ENCODE measurements at places on chromosomes 2 and 18.

DNA sequence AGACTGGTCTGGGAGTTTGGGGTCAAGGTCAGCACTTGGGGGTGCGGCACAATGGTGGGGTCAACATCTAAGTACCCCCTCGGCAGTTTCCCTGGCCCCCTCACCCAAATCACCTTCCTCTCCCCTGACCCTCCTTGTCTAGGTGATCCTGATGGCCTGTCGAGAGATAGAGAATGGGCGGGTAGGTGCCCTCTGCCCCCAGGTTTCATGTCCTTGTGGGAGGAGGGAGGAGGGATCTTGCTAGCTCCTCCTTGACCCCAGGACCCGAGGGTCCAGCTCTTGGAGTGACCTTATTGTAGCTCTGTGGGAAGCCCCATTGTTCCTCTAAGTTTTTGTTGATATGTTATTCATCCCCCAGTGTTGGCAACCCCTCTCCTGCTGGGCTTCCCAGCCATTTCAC lies 3.6 kb downstream of the PTPN18 start:
- no peak for DNase-seq

- DNase-seq = no peak
These were observed 158.0 kb downstream of the CELF4 start for GRCh38 chr18:37407571-37407970.

- no peak for DNase-seq
These were observed 102.4 kb downstream of the STK39 start for GRCh38 chr2:168145011-168145410.

GRCh38 chr2:162017233-162017632 lies 56.8 kb downstream of the DPP4 start:
- no peak for DNase-seq

DNA sequence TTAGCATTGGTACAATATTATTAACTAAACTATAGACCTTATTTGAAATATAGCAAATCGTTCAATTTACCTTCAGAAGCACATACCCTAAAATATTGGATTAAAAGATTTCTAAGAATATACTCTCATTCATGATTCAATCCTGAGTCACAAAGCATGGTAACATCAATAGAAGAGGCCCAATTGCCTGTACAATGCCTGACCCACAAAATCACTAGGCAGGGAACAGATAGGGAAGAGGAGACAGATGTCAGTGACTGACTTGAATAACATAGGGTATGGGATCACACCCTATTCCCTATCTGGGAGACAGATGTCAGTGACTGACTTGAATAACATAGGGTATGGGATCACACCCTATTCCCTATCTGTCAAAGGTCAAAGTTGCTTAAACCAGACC lies 611.6 kb upstream of the VRK2 start:
- DNase-seq = no peak

DNA sequence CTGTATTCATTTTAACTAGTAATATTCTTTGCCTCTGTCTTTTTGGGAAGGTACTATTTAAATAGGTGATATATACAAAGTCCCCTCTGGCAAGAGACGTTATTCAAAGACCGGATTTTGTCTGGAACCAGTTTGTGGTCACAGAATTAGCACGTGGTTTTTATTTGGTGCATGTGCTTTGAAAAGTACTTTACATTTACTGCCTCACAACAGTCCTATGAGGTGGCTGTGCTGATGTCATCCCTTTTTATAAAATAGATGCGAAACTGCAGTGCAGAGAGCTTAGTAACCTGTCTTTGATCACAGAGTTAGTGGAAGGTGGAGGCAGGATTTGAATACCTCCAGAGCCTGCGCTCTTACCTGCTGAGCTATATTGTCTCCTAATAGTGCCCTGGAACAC lies 4.0 kb downstream of the LPIN1 start:
- DNase-seq = no peak

- no peak for DNase-seq
These were observed 145.8 kb downstream of the TRIB2 start for GRCh38 chr2:12862541-12862940.

GRCh38 chr18:36724169-36724568 lies 104.6 kb downstream of the TPGS2 start:
- no peak for DNase-seq

GRCh38 chr2:84441036-84441435 lies 18.0 kb downstream of the SUCLG1 start:
- no peak for DNase-seq

DNA sequence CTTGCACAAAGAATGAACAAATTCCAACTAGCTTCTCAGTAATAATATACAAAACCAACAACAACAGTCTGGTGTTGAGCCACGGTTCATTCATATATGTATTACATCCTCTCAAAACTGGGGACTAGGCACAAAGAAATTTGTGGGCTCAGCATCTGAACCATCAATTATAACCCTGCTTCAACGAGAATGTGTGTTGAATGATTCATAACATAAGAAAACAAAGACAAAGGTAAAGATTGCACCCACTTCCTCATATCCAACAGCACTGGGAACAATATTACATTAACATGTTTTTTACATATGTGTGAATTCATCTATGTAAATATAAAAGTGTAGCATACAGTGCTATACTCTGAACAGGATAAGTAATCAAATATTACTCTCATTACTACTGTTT lies 144.8 kb downstream of the CDH2 start:
- DNase-seq = no peak

DNA sequence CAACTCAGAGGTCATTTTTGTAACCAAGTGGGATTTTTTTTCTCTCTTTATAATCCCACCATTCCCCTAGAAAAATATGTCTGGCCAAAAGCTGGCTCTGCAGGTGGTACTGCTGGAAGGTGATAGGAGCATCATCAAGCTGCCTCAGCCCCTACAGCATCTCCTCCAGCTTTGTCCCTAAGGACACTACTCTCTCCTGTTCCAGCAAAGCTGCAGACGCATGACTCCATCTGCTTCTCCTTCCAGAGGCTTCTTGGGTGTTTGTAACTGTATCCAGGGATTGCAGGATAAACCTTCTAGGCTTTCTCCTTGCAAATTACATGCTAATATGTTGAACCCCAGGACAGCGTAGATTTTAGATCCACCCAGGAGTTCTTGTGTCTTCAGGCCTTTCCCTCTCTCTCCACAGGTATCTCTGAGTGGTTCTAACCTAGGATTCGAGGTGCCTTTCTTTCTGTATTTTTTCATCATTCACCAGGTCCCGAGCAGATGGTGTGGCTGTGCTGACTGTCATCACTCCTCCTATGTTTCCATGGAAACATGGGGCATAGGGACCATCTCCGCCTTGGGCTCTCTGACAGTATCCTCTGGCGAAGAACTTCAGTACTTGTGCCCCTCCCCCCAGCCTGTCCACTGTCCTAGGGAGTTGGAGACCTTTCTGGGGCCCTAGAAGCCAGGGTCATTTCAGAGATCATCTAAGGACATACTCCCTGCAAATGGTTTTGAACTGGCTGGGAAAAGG lies 34.3 kb downstream of the AFF3 start:
- no peak for DNase-seq

DNA sequence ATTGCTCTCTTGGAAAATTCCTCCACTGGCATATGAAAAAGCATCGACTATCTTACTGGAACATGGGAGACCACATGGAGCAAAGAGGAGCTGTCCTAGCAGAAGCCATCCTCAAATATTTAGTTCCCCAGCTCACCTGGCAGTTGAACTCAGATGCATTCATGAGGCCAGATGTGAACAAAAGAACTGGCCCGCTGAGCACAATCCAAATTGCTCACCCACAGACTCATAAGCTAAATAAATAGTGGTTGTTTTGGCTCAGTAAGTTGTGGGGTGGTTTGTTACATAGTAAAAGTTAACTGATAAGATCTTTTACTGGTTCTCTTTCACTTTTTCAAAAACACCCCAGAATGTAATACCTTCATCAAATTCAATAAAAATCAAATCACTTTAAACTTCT lies 108.6 kb upstream of the CWC22 start:
- no peak for DNase-seq

- DNase-seq = no peak
These were observed 10.6 kb downstream of the SCN3A start for GRCh38 chr2:165193178-165193777.

GRCh38 chr2:141493936-141494335 lies 636.9 kb downstream of the LRP1B start:
- DNase-seq = no peak

GRCh38 chr2:162929571-162929970 lies 91.0 kb upstream of the KCNH7 start:
- DNase-seq = no peak

DNA sequence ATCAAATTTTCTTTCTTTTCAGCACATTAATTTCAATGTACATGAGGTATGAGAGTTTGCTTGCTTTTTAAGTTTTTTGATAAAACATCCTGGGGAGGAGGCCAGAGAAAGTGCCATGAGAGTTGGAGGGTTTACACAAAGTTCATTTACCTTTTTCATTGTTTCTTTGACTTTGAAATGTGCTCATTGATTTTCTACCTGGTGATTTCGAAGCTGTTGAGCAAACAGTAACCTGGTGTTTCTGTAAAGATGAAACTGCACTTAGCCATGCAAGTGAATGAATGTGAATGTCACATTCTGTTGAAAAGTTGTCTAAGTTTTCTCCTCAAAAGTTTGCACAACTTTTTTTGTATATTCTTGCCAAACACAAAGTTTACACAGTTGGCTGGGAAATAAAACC lies 797.0 kb downstream of the METTL4 start:
- no peak for DNase-seq

- no peak for DNase-seq
These were observed 186.1 kb upstream of the RAB12 start for GRCh38 chr18:8423051-8423557.

GRCh38 chr18:12474876-12475275 lies 67.1 kb downstream of the PRELID3A start:
- DNase-seq = no peak

DNA sequence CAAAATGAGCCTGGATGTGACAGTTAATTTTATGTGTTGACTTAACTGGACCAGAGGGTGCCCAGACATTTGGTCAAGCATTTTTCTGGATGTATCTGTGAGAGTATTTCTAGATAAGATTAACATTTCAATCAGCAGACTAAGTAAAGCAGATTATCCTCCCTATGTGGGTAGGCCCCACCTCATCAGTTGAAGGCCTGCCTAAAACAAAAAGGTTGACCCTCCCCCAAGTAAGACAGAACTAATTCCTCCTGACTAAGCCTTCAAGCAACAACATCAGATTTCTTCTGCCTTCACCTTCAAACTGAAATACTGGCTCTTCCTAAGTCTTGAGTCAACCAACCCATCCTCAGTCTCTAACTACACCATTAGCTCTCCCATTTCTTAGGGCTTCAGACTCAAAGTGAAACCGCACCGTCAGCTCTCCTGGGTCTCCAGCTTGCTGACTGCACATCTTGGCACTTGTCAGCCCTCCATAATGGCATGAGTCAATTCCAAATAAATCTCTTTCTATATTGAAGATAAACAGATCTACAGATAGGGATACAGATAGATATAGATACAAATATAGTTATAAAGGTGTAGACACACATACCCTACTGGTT lies 47.9 kb downstream of the MEMO1 start:
- DNase-seq = no peak

DNA sequence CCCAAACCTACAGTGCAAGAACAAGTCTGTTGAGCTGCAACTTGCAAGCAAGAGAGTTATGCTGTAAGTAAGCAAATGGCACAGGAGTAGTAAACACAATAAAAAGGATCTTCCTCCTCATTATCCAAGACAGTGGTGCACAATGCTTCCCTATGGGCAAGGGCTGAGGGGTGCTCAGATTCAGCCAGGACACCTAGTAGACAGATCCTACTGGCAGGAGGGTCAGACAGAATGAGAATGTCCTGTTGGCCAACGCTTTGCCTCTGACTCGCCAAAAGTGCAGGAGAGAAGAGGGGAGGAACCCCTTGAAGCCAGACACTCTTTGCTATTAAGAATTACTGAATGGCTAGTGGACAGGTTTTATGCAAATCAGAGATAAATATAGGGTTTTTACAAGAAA lies 280.4 kb upstream of the SESTD1 start:
- DNase-seq = no peak

DNA sequence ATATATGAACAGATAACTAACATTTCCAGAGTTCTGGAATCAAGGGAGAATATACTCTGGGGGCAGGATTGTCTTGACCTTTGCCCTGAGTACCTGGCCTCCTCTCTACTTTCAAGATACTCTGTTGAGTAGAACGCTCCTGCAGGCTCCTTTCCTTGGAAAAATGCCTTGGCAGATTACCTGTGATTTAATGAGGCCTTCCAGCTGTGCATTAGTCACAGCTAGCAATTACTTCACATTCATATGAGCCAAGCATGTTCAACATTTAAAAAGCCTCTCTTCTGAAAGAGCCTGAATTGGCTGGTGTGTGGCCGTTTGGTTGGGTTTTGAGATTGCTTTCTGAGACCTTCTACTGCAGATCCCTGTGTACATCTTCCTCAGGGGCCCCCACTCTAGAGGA lies 142.2 kb downstream of the PLCL1 start:
- DNase-seq = no peak

DNA sequence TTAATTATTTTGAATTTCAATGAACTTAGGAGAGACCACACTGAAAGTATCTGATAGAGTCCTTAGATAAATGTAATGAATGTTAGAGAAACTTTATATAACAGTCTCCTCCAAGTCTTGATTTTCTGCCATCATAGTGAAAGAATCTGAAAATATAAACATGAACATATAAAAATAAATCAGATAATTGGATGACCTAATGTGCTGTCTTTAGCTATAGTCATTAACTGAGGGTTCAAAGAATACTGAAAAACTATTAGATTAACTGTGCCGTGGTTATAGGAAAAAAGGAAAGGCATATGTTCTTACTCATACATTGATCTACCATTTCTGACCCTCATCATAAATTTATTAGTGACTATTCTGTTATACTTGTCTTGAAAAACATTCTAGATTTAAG lies 47.0 kb upstream of the SPAG16 start:
- no peak for DNase-seq

GRCh38 chr2:108925286-108925685 lies 63.7 kb downstream of the EDAR start:
- no peak for DNase-seq

DNA sequence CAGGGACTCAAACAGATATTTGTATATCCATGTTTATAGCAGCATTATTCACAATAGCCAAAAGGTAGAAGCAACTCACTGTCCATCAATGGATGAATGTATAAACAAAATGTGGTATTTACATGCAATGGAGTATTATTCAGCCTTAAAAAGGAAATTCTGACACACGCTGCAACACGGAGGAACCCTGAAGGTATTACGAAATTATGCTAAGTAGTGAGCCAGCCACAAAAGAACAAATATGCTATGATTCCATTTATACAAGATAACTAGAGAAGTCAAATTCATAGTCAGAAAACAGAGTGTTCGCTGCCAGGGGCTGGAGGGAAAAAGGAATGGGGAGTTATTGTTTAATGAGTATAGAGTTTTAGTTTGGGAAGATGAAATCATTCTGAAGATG lies 61.0 kb upstream of the CDKL4 start:
- no peak for DNase-seq

DNA sequence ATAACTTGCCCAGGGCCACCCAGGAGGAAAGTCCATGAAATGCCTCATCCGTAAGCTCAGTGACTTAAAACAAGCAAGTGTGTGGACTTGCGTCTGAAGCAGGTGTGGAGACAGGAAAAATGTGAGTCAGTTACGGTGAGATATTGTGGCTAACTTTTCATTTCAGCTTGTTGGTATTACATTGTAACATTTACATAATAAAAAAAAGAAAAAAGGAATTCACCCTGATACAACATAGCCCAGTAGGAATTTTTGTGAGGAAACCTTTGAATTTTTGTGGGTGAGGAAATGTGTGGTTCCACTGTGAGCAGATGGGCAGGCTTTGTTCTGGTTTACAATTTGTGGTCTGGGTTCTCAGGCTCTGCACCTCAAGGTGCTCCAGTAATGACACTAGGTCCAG lies 33.7 kb upstream of the LYPD6B start:
- no peak for DNase-seq

Measured in stimulated activated CD4-positive, alpha-beta T cell treated with anti-CD3 and anti-CD28 coated beads, Interleukin-1b, Interleukin-23, amount 100 ng/mL, for 1 hour (primary cell).